Mucosa of gallbladder (tissue), 1 donor: ENCODE measurements at places on chromosomes 16 and 17.
A peak's percentile ranks its signal among the peaks of the same experiment; 100 is the strongest.

- DNase-seq: no peak
Observed at GRCh38 chr16:51592001-51592501, 441.0 kb upstream of the SALL1 start.

DNA sequence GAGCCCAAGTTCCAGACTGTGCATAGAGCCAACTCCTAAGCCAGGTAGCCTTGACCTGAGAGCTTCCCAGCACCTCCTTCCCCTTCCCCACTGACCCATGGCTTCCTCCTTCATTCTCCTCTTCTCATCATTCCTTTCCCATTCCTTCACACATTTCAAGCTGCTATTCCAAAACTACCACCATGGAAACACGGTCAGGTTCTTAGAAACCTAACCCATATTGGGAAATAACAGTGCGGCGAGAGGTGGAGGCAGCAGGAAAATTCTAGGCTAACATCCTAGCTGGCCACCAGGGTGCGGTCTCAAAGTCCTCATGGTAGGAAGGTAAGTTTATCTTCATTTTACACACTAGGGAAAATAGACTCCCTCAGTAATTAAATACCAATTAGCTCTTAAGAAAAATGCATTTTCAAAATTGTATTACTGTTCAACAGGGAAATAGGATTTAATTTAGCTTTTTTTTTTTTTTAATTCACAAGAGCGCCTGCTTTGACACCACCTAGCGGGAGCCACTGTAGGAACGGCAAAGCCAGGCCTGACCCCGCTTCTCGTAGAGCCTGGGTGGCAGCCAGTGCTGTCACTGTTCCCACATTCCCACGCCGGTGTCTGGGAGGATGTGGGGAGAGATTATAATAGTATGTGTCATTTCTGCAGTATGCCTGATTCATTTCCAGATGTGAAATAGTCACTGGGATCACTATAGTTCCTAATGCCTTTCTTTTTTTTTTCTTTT, 14.0 kb upstream of the SPHK1 start:
- DNase-seq: peak; percentile 50

DNA sequence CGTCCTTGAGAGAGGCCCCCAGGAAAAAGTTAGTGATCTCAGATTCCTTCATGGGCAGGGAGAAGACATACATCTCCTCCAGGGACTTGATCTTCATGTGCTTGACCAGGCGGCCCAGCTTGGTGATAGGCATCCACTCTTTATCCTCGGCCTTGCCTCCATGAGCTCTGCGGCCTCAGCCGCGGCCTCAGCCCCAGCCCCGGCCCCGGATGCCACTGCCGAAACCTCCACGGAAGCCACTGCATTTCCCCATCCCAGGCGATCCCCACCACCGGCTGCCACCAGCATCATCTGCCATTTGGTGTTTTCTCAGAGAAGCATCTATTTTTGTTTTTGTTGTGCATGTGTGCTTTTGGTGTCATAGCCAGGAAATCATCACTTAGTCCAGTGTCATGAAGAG, 16.7 kb upstream of the DHRS11 start:
- no peak for DNase-seq

- DNase-seq: no peak
Observed at GRCh38 chr17:33513769-33514168, 220.7 kb upstream of the ASIC2 start.

- no peak for DNase-seq
Observed at GRCh38 chr17:74252211-74252610, 21.8 kb upstream of the DNAI2 start.

DNA sequence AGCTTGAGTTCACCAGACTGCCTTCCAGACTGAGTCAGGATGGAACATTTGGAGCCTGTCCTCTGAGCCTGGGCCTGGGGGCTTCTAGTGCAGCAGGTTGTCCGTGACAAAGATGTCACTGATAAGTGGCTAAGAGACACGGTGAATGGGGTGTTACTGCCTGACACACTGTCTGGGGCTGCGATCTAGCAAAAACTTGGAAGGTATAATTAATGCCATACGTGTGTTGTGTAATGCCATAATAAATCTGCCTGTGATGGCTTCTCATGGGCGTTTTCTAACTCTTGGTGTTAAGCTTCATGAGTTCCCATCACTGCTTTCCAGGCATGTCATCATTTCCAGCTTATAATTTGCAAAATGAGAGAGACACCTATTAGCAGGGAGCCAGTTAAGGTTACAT, 215.4 kb downstream of the UTP18 start:
- no peak for DNase-seq

DNA sequence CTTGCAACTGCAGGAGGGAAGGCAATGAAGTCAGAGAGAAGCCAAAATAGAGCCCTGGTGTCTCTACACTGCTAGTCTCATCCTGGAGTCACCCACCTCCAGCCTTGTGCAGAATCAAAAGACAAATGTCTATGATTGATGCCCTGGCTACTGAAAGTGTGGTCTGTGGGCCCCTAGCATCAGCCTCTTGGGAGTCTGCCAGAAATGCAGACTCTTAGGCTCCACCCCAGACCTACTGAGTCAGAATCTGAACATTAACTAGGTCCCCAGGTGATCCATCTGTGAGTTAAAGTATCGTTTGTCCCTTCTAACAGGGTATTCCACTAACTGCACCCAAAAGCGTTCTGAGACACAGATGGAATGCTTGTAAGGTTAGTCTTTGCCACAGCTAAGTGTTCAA, 21.2 kb downstream of the EARS2 start:
- DNase-seq: no peak

DNA sequence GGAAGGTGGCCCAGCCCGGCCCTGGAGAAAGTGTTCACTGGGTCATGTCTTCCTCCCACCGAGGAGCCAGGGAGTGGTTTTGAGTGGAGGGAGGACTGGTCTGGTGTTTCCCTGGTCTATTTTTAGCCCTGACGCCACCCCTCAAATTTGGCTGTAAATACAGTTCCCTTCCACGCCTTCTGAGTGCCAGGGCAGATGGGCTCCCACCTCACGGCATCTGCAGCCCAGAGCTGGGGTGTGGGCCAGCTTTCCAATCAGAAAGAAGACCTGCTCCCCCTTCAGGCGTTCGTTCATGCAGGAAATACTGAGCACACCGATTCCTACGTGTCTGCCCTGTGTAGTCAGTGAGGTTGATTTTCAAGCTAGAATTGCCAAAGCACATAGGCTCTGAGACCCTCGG, 53.7 kb downstream of the SNX20 start:
- DNase-seq: peak; percentile 57

DNA sequence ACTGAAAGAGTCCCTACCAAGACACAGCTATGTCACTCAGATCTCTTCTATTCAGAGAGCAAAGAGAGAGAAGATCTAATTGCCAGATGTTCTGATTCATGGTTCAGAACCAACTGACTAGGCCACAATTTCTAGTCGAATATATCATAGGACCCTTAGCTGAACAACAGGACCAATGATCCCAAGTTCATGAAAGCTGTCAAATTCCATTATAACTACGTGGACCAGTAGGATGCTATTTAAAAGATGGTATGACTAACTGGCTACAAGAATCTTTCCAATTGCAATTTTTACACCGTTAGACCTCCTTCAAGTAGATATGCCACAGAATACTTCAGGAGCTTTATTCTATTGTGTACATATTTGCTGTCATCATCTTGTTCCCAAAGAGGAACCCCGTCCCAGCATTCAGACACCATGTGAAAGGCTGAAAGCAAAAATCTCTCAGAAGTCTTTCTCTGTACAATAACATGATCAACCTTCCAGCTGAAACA, 26.0 kb downstream of the DCUN1D3 start:
- DNase-seq: no peak

DNA sequence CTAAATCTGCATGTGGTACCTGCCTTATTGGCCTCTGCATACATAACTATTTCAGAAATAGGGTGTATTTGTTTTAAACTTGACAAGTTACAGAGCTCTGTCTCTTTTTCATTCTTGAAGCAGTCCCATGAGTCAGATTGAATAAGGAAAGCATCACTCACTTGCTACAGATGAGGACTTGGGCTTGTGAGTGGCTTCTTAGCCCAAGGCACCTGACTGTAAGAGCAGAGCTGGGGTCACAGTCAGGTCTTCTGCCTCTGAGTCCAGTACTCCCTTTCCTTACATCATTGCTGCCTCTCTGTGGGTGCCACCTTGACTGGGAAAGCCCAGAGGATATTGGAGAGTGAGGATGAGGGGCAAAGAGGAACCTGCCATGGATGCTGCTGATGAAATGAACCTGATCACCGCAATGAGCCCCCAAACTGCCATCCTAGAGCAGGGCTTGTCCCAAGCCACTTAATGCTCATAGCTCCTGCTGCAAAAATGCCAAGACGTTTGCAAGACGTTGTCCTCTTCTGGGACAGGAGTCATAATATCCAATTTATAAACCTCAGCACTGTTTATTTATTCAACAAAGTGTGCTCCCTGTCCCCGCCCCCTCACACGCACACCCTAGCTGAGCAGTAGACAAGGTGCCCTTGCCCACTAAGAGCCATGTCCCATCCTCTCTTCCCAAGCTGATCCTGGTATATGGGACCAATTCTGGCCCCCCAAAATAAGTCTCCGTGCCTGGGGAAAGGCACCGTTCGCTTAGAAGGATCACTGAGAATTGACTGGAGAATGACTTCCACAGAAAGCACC, 74.1 kb downstream of the CCDC182 start:
- peak; percentile 6 for DNase-seq

DNA sequence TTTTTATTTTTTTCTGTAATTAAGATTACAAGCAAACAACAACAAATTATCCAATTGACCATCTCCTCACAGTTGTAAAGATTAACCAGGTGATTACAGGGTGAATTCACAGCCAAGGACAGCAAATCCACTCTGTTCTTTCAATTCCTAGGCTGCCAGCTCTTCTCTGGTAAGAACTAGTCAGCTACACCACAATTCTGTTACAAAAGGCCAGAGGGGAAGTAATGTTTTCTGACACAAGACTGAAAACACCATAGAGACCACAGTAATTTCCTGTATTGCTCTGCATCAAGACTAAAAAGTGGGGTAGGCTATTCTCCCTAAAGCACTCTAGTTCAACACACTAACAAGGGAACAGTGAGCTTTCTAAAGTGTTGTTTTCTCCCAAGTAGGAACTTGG, 10.6 kb downstream of the CA10 start:
- no peak for DNase-seq

- peak; percentile 98 for DNase-seq
Observed at GRCh38 chr17:44006598-44007345, 2.4 kb downstream of the NAGS start.

DNA sequence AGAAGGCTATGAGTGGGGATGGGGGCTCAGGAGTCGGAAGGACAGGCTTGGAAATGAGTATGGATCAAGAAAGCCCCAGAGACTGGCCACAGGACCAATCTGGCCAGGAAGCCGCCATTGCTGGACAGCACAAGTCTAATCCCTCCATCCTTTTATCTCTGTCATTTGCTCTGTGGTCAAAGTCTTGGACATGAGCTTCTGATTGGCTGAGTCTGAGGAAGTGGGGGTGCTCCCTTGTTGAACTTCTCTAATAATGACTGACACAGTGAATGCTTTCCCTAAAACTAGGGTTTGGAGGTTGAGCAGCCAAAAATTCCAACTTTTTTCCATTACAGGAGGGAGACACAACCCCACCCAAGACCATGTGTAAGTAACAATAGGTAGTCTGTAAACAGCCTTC, 97.4 kb downstream of the MARF1 start:
- no peak for DNase-seq

DNA sequence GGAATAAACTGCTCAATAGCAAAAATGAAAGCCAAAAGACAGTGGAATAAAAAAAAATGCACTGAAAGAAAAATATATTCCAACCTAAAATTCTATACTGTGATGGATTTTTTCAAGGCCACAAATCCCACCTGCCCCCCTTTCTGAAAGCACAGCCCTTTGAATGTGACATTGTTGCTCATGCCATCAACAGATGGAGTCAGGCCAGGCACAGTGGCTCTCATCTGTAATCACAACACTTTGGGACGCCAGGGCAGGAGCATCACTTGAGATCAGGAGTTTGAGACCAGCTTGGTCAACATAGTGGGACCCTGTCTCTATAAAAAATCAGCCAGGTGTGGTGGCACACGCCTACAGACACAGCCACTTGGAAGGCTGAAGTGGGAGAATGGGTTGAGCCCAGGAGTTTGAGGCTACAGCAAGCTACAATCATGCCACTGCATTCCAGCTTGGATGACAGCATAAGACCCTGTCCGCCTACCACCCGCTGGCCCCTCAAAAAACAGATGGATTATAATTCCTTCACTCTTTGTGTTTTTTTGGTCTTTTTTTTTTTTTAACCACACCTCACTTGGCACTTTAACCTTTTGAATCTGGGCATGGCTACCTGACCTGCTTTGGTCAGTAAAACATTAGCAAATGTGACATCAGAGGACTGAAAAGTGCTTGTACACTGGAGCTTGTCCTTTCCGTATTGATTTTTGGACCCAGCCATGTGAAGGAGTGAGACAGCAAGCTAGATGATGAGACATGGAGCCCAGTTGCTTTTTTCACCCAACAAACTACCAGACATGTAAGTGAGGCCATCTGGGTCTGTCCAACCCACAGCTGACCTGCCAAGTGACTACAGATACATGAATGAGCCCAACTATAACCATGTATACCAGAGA, 36.3 kb downstream of the GLG1 start:
- DNase-seq: peak; percentile 57

DNA sequence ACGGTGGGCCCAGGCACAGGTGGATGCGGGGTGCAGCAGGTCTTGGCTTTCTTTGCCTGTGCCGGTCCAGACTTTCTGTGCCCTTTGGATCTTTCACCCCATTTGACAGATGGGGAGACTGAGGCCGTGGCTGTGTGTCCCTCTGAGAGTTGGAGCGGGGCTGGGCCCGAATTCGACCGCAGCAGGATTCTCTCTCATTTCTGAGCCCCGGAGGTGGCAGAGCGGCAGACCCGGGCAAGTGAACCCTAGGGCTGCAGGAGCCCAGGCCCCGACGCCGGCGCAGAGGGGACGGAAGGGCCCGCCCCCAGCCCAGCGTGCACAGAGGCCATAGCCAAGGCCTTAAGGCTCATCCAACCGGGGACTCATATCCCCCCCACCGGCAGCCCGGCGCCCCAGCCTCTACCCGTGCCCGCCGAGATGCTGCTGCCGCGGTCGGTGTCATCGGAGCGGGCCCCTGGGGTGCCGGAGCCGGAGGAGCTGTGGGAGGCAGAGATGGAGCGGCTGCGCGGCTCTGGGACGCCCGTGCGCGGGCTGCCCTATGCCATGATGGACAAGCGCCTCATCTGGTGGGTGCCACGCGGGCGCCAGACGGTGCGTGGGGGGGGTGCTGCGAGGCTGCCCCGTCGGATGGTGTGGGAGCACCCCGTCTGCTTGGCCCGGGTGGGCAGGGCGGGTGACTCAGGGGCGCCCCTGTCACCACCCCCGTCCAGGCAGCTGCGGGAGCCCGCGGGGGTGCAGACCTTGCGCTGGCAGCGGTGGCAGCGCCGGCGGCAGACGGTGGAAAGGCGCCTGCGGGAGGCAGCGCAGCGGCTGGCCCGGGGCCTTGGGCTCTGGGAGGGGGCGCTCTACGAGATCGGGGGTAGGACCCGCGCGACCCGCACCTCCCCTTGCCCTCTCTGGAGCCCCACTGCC, 857 bp downstream of the TMC8 start:
- DNase-seq: no peak

- DNase-seq: no peak
Observed at GRCh38 chr16:47612711-47613110, 151.6 kb downstream of the PHKB start.
